NCI-H460 (cell line): ENCODE measurements at places on chromosomes 3 and 15.

GRCh38 chr15:38454696-38455090, 766 bp downstream of the FAM98B start:
- DNase-seq: no peak

- DNase-seq: no peak
Measured at GRCh38 chr15:48025118-48025517, 95.7 kb upstream of the SLC24A5 start.

DNA sequence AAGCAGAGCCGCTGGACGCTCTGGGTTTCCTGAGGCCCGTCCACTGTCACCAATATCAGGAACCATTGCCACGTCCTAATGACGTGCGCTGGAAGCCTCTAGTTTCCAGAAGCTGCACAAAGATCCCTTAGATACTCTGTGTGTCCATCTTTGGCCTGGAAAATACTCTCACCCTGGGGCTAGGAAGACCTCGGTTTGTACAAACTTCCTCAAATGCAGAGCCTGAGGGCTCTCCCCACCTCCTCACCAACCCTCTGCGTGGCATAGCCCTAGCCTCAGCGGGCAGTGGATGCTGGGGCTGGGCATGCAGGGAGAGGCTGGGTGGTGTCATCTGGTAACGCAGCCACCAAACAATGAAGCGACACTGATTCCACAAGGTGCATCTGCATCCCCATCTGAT, 3.3 kb downstream of the RHO start:
- no peak for DNase-seq

GRCh38 chr15:58297639-58298038, 134.2 kb upstream of the LIPC start:
- no peak for DNase-seq

DNA sequence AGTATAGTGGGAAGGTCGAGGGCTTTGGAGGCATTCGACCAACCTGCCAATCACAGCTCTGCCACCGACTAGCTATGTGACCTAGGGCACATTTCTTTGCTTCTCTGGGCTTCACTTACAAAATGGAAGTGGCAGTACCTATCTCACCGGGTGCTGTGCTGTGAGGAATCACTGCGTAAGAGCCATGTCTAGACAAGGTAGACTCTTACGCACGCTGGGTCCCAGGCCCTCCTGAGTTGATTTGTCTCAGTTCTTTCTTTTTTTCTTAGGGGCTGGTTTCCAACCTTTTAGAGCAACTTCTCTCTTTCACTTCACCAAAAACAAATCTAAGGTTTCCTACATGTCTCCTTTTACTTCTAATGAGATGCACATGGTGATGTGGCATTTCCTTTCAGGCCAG, 18.8 kb downstream of the CA12 start:
- DNase-seq: no peak

- no peak for DNase-seq
Measured at GRCh38 chr3:23217872-23218554, 14.9 kb downstream of the UBE2E2 start.

DNA sequence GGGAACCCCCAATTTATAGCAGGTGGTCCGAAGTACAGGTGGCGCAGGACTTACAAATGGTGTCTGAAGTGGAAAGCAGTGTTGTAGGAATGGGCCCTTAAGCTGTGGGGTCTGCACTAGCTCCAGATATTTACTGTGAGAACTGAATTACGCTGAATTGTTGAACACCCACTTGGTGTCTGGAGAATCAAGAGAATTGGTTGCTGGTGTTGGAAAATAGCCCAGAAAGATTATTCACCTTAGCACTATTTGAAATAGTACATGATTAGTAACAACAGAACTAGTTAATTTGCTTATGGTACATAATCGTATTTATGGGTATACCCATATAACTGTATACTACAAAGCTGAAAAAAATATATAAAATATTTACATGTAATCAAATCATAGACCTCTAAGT, 64.8 kb downstream of the ADAM10 start:
- DNase-seq: no peak

GRCh38 chr15:75163150-75163564, 38.5 kb upstream of the C15orf39 start:
- DNase-seq: no peak

GRCh38 chr3:127590282-127590592, 296 bp downstream of the TPRA1 start:
- DNase-seq: no peak

- DNase-seq: no peak
Measured at GRCh38 chr3:182180654-182181385, 469.1 kb downstream of the SOX2 start.
